Type B pancreatic cell (in vitro differentiated cells): ENCODE measurements at places on chromosomes 7 and 10. TPM values are rescaled to one million over a fixed set of nuclear protein-coding genes. Genes with fewer than 3 reads are reported as not detected.

- H3K36me3 ChIP-seq, result no peaks in the 10 kb centered on the region
- H3K4me1 ChIP-seq, result peaks cover 8% of the 10 kb centered on the region
- DNase-seq, result no peak
- H3K4me3 ChIP-seq, result no peak overlapping the region
- H3K27me3 ChIP-seq, result peaks cover 3% of the 10 kb centered on the region
Observed at GRCh38 chr10:126892226-126893175, 12.7 kb upstream of the DOCK1 start.

GRCh38 chr7:112855227-112855626 is 65.0 kb upstream of the TMEM168 start:
- peaks cover 21% of the 10 kb centered on the region for H3K36me3 ChIP-seq
- no peaks in the 10 kb centered on the region for H3K27me3 ChIP-seq
- H3K4me3 ChIP-seq, result no peak overlapping the region

- peak; percentile 71 for DNase-seq
- no peaks in the 10 kb centered on the region for H3K27me3 ChIP-seq
- peak within 1 kb of the TSS; percentile 93 for H3K27ac ChIP-seq
Observed at GRCh38 chr7:43906331-43907010, at the start of gene URGCP. Gene URGCP, minus strand, starts transcription at chr7:43906596. Its CDS starts 21 bp downstream, at chr7:43906575.

DNA sequence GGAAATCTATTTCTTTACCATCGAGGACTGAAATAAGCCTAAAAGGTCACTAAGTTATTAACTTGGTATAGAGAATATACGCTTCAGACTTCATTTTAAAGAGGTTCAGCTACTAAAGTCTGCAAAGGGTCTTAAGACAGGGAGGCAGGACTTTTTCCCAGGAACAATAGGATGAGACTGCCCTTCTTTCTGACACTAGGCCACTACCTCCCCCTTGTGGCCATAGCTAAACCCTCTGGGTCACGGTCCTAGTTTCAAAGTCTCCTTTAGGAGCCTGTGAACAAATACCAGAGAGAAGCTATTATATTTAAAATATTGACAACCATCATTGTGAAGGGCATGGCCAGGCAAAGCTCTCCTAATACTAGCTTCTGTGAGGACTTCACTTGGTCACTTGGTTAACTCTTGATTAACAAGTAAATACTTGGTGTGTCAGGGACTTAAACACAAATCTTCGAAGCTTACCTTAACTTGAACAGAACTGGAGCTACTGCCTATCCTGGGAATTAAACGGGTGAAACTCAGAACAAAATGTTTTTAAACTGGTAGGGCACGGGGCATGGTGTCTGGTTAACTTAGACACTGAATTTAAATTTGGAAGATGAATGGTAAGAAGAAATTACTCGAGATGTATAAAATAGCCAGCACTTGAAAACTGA is 75.6 kb downstream of the CCDC6 start:
- DNase-seq, result no peak
- peaks cover 20% of the 10 kb centered on the region for H3K36me3 ChIP-seq
- no peaks in the 10 kb centered on the region for H3K27me3 ChIP-seq
- H3K27ac ChIP-seq, result peak overlapping the region; percentile 29
- H3K4me1 ChIP-seq, result peaks cover 12% of the 10 kb centered on the region
- no peak overlapping the region for H3K4me3 ChIP-seq

CALU gene
- total RNA-seq, result 134 and 144 TPM in 2 replicates

ABCA13 gene
- total RNA-seq, result 0.60 and 2.2 TPM in 2 replicates

DNA sequence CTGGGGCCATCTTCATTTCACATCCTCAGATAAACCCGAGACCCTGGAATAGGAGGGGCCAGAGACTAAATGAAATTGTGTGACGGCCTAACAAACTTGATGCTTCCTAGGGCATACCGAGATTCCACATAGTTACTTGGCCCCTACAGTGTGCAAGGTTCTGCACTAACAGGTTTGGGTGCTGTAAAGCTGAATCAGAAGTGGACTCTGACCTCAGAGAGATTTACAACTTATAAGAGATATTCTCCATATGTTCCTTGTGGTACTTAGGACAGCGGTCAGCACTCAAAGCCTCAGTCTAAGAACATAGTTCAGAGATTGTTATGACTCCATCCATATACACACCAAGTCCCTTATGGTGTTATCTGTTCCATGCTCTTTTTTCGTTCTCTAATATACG is 55.1 kb upstream of the FHIP2A start:
- DNase-seq, result no peak
- peaks cover 41% of the 10 kb centered on the region for H3K27me3 ChIP-seq
- peaks cover 10% of the 10 kb centered on the region for H3K4me1 ChIP-seq
- H3K36me3 ChIP-seq, result no peaks in the 10 kb centered on the region

MSS51 gene
- 1.8 and 2.8 TPM in 2 replicates for total RNA-seq

DNA sequence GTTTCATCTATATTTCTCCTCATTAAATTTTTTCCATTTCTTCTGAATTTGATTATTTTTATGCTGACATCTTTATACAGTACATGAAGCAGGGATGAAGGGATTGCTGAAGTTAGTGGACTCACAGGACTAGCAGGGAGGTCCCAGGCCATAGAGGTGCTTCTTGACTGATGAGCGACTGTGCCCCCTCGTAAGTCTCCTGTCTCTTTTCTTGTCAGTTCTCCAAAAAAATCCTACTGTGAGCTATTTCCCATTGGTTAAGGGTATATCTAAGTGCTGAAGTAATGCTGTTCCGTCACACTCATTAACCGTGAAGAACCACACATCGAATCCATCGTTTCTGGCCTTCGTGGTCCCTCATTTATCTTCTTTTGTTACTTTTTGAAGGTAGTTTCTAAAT is 27.7 kb downstream of the HECW1 start:
- no peak overlapping the region for H3K4me3 ChIP-seq
- peaks cover 13% of the 10 kb centered on the region for H3K27me3 ChIP-seq
- H3K36me3 ChIP-seq, result no peaks in the 10 kb centered on the region

- no peak overlapping the region for H3K27ac ChIP-seq
- no peak overlapping the region for H3K4me3 ChIP-seq
- no peak for DNase-seq
- H3K36me3 ChIP-seq, result peaks cover 3% of the 10 kb centered on the region
- H3K4me1 ChIP-seq, result peaks cover 5% of the 10 kb centered on the region
Observed at GRCh38 chr10:8453587-8453986, 399.1 kb downstream of the GATA3 start.

GRCh38 chr10:21130683-21131442 is 233.8 kb upstream of the NEBL start:
- H3K4me1 ChIP-seq, result peaks cover 3% of the 10 kb centered on the region
- H3K36me3 ChIP-seq, result no peaks in the 10 kb centered on the region
- H3K27ac ChIP-seq, result no peak overlapping the region
- DNase-seq, result no peak
- H3K4me3 ChIP-seq, result no peak overlapping the region
- no peaks in the 10 kb centered on the region for H3K27me3 ChIP-seq

- no peak for DNase-seq
- H3K27me3 ChIP-seq, result no peaks in the 10 kb centered on the region
- H3K4me1 ChIP-seq, result peaks cover 11% of the 10 kb centered on the region
- no peak overlapping the region for H3K4me3 ChIP-seq
Observed at GRCh38 chr7:41478187-41478586, 224.7 kb downstream of the INHBA start.

- H3K4me1 ChIP-seq, result no peaks in the 10 kb centered on the region
- H3K27me3 ChIP-seq, result no peaks in the 10 kb centered on the region
- DNase-seq, result no peak
Observed at GRCh38 chr10:123045961-123046731, 37.3 kb downstream of the ACADSB start.

GRCh38 chr10:133115453-133115842 is 27.7 kb downstream of the ADGRA1 start:
- H3K27me3 ChIP-seq, result peaks cover 7% of the 10 kb centered on the region
- peaks cover under 1% of the 10 kb centered on the region for H3K4me1 ChIP-seq
- H3K36me3 ChIP-seq, result no peaks in the 10 kb centered on the region
- no peak overlapping the region for H3K4me3 ChIP-seq

GRCh38 chr10:131574707-131575430 is 263.3 kb upstream of the TCERG1L start:
- no peaks in the 10 kb centered on the region for H3K27me3 ChIP-seq
- no peaks in the 10 kb centered on the region for H3K4me1 ChIP-seq
- no peak overlapping the region for H3K4me3 ChIP-seq
- peak; percentile 51 for DNase-seq
- no peaks in the 10 kb centered on the region for H3K36me3 ChIP-seq

TASOR2 gene
- 64.1 and 70.1 TPM in 2 replicates for total RNA-seq

DNA sequence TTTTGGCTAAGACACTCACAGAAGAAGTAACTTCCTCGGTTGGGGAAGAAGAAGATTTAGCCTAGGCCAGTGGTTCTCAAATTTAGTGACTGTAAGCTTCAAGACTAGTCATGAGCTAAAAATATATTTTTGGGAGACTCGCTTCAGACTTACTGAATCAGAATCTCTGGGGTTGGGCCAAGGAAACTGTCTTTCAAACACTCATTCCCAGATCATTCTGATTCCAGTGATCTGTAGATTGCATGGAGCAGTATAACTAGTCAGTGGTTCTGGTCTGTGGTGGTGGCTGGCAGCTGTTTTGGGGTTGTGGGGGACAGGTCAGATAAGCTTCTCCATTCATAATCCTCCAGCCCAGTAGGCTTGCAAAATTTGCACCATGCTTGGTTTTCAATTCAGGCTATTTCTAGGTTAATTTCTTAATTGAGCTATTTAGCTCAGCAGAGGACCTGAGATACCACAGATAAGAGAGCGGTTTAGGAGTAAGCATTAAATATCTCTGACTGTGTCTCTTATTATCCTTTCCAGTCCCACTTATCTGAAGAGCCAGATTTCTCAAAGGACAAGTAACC is 3.8 kb upstream of the KAT6B start:
- H3K4me3 ChIP-seq, result peak overlapping the region; percentile 88
- no peak overlapping the region for H3K27ac ChIP-seq
- no peak for DNase-seq
